ENCODE measurements at places on chromosomes 11 and 22.

DNA sequence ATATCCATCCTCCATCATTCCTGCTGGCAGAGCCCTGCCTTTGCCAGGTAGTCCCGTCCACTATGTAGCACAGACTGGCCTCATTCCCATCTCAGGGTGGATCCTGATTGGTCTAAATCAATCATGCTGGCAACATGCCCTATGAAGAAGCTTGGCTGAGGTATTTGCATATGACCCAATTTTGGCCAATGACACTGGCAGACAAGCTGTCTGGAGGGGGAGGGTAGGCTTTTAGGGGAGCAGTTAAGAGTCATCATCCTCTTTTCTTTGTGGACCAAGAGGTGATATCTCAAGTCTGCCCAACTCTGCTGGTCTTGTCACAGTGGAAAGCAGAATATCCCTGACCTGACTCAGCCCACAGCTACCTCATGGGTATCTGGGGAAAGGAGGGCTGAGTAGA, 5.1 kb downstream of the CCDC89 start:
- DNase-seq = no peak

GRCh38 chr22:20494978-20495860, at the start of gene KLHL22:
TSS of gene KLHL22 (minus strand) at chr22:20495795. CDS start at chr22:20489211, 6,584 bp downstream.
- peak; percentile 26 for DNase-seq

GRCh38 chr22:46484861-46485595, 52.4 kb downstream of the CELSR1 start:
- DNase-seq = peak; percentile 19

GRCh38 chr11:24748261-24748660, 251.4 kb downstream of the LUZP2 start:
- DNase-seq = no peak

GRCh38 chr22:46175631-46176030, 25.3 kb downstream of the PPARA start:
- peak; percentile 87 for DNase-seq

- peak; percentile 9 for DNase-seq
Measured at GRCh38 chr22:17198170-17199002, 20.8 kb downstream of the ADA2 start.

- DNase-seq = no peak
Measured at GRCh38 chr11:95486466-95486865, 255.5 kb upstream of the SESN3 start.

- DNase-seq = no peak
Measured at GRCh38 chr11:20055312-20055711, 105.0 kb downstream of the DBX1 start.

GRCh38 chr11:93613231-93613831, 48.2 kb upstream of the CEP295 start:
- DNase-seq = no peak

- no peak for DNase-seq
Measured at GRCh38 chr11:96173906-96174305, 169.1 kb downstream of the MAML2 start.

GRCh38 chr11:34027516-34028408, 23.8 kb upstream of the CAPRIN1 start:
- no peak for DNase-seq

- DNase-seq = no peak
Measured at GRCh38 chr22:44186737-44187136, 6.0 kb downstream of the PARVG start.

DNA sequence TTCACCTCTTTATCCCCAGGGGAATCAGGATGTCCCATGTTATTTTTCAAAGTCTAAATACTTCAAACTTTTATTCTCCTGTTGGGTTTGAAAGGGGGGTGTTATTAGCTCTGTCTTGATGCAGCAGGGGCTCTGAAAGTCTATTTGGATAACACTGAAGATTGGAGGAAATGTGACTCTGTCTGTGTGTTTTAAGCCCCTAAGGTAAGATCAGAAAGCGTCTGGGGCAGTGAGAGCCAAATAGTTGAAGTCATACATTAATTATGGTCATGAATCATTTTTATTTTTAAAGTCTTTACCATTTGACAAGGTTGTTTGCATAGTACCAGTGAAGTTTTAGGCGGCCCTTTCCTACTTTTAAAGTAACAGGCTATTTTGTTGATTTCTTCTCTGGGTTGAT, 139.0 kb downstream of the UVRAG start:
- DNase-seq = no peak

Data from fibroblast of mammary gland (primary cell).